ENCODE measurements at places on chromosomes 12 and 14. TPM values are rescaled to one million over a fixed set of nuclear protein-coding genes. Genes with fewer than 3 reads are reported as not detected.

- no peaks in the 10 kb centered on the region for H3K36me3 ChIP-seq
- H3K4me1 ChIP-seq, result no peaks in the 10 kb centered on the region
- no peak overlapping the region for H3K27ac ChIP-seq
- no peak overlapping the region for H3K4me3 ChIP-seq
- H3K27me3 ChIP-seq, result no peaks in the 10 kb centered on the region
- DNase-seq, result no peak
Measured at GRCh38 chr12:112716099-112717093, 75.2 kb upstream of the RPH3A start.

DNA sequence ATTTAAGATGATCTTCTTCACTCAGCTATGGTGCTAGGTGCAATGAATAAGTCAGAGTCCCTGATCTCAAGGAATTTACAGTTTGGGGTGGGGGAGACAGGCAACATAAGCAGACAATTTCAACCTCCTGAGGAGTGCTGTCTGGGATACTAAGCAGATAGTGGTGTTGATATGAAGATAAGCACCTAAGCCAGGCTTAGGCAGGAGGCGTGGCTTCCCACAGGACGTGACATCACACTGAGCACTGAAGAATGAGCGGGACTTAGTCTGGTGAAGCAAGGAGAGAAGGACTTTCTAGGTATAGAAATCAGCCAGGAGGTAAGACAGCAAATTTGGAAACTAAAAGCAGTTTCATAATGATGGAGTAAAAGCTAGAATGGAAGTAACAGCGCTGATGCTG, 6.8 kb downstream of the PRPH start:
- no peak for DNase-seq
- no peak overlapping the region for H3K27ac ChIP-seq

Gene GYS2
- not detected for total RNA-seq

GRCh38 chr12:5589054-5589453, 157.1 kb downstream of the NTF3 start:
- H3K4me3 ChIP-seq, result no peak overlapping the region
- peaks cover 3% of the 10 kb centered on the region for H3K27me3 ChIP-seq
- no peaks in the 10 kb centered on the region for H3K4me1 ChIP-seq
- H3K27ac ChIP-seq, result no peak overlapping the region

GRCh38 chr12:116559162-116559935, at the start of gene MAP1LC3B2:
TSS of gene MAP1LC3B2 (plus strand) at chr12:116559381. CDS start at chr12:116575943, 16,562 bp downstream.
- H3K4me3 ChIP-seq, result peak within 1 kb of the TSS; percentile 19
- H3K36me3 ChIP-seq, result no peaks in the 10 kb centered on the region
- H3K27me3 ChIP-seq, result no peaks in the 10 kb centered on the region
- DNase-seq, result peak; percentile 85
- peaks cover 21% of the 10 kb centered on the region for H3K4me1 ChIP-seq

Gene OR6C2
- not detected for total RNA-seq

DNA sequence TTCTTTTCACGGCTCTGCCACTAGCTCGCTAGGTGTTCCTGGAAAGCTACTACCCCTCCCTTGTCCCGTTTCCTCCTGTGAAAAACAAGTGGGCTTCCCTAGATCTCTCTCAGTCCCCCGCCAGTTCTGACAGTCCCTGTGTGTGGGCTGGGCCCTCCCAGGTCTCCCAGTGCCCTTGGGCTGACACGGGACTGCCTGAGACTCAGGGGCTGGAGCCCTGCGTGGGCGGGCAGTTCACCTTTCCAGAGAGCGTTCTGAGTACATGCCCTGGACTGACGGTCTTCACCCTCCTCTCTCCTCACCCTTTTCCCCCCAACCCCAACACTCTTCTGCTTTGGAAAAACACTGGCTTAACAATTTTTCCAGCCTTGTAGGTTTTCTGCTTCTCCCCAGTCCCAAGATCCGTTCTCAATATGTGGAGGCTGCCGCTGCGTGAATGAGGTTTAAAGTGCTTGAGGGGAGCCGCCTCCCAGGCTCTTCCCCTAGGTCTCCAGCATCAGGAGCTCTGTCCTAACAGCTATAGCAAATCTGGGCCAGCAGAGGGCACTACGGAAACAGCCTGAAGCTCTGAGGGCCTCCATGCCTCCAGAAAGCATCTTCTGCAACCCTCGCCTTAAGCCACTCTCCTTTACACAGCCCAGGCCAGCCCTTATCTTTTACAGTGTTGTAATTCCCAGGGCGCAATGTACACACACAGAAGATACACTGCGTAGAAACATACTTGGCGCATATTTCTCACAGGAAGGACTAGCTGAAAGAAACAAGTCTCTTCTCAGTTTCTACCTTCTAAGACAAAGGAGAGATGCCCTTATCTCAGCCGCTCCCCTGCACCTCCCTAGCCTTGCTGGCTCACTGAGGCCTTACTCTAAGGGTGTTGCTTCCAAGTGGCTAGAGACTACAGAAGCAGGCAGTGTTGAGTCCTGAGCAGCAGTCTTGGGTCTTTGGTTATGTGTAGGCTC, 10.4 kb upstream of the DCD start:
- no peaks in the 10 kb centered on the region for H3K36me3 ChIP-seq
- H3K27ac ChIP-seq, result no peak overlapping the region
- H3K4me1 ChIP-seq, result no peaks in the 10 kb centered on the region
- DNase-seq, result no peak
- no peak overlapping the region for H3K4me3 ChIP-seq

DNA sequence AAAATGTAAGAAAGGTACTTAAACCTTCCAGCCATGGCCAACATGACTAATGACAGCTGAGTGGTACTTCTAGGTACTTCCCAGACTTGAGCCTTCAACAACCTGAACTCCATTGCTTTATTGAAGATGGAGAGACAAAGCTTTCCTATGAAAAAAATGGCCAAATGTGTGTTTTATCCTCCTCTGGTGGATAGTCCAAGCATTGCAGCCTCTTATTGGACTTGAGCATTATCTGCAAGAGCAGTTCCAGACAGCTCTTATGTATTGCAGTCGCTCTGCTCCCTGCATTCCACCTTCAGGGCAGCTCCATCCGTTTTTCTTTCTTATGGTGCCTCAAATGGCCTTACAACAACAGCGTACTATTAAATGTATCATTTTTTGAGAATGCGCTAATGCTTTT, 588.2 kb downstream of the NRXN3 start:
- no peak overlapping the region for H3K27ac ChIP-seq
- no peaks in the 10 kb centered on the region for H3K27me3 ChIP-seq
- no peaks in the 10 kb centered on the region for H3K36me3 ChIP-seq
- no peak overlapping the region for H3K4me3 ChIP-seq
- no peaks in the 10 kb centered on the region for H3K4me1 ChIP-seq

Gene TEX52
- not detected for total RNA-seq

Gene SCN8A
- total RNA-seq, result 0.08 TPM

GRCh38 chr12:43899574-43899973, 63.7 kb downstream of the TMEM117 start:
- H3K27ac ChIP-seq, result no peak overlapping the region
- DNase-seq, result no peak
- no peaks in the 10 kb centered on the region for H3K36me3 ChIP-seq

Gene MSRB3
- 8.5 TPM for total RNA-seq
